Breast epithelium (tissue), 4 donors: ENCODE measurements at places on chromosomes 1 and 21. TPM values are rescaled to one million over a fixed set of nuclear protein-coding genes. Genes with fewer than 3 reads are reported as not detected.

VHLL gene
- not detected for total RNA-seq

RGS8 gene
- total RNA-seq, result not detected

PLA2G2D gene
- not detected for total RNA-seq

GBP2 gene
- 219 TPM for total RNA-seq

SAMD13 gene
- 2.1 TPM for total RNA-seq

LCE1A gene
- total RNA-seq, result not detected

PLPP3 gene
- total RNA-seq, result 127 TPM

CD2 gene
- 3.9 TPM for total RNA-seq

TTC39A gene
- total RNA-seq, result 111 TPM

RGS4 gene
- not detected for total RNA-seq

MTOR gene
- total RNA-seq, result 46.5 TPM

SPATA21 gene
- total RNA-seq, result not detected

CLCA1 gene
- under 0.01 TPM for total RNA-seq

CA6 gene
- not detected for total RNA-seq

EDARADD gene
- total RNA-seq, result 20.3 TPM

DNA sequence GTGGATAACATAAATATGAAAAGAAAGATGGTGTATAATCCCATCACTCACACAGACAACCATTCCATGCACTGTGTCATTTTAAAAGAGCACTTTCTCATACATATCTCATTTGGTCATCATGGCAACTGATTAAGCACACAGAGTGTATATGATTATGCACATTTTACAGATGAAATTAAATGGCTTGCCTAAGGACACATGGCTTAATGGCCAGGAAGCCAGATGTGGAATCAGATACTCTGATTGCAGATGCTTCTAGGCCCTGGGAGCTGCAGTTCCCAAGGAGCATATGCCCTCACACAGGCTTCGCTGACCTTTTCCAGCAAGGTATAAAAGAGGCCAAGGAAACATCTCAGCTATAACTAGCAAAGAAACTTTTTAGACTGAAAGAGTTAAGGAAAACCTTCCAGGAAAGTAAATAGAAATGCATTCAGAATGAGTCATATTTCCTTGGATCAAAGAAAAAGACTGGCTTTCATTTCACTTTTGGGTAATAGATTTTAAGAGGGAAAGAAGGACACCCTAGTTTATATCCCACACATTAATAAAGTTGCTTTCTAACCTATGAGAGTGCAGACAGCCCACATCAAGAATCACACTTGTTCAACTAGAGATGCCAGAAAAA is 19.6 kb upstream of the FAM89A start:
- DNase-seq, result no peak

DNA sequence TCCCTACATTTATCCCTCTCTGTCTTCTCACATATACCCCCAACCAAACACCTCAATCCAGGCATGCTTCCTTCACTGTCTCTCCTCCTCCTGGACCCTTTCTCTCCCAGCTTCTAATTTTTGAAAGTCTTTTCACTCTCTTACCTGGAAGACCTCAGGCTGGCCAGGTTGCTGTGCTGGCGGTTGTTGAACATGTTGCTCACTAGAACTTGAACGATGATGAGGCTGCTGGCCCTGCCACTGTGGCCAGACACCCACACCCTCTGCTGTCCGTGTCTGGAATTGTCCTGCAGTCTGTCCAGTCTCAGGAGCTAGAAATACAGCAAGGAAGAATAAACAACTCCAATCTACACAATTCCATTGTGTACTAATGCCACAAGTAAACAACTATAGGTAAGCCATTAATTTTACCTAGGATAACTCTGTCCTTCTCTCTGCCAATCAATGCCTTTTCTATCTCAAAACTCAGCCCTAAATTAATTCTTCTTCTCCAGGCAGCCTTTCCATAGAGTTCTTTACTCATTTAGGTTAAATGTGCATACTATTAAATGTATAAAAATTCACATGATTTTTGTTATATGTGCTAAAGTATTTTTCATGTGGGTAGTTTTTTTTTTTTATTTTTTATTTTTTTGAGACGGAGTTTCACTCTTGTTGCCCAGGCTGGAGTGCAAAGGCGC is 5.1 kb upstream of the CTSK start:
- DNase-seq, result peak; percentile 73

- DNase-seq, result no peak
Observed at GRCh38 chr1:189597083-189597482, 880.6 kb downstream of the BRINP3 start.

- no peak for DNase-seq
Observed at GRCh38 chr1:244735404-244735803, 82.5 kb downstream of the DESI2 start.

DNA sequence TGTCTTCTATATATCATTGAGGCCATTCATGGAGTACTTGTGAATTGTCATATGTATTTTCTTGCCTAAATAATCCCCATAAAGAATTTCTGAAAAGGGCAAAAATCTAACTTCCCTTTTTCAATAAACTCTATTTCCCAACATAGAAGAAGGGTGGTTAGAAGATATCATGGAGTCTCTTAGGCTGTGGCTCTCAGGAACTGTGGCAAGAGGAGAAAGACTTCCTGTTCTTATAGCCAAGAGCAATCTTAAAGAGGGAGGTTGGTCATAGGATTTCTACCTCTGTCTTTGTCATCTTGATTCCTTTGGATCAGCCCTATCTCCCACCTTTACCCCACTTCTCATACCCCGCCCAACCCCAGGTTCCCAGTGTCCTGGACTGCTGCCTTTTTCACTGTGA is 175.8 kb downstream of the TYW3 start:
- no peak for DNase-seq

GRCh38 chr1:45221716-45222115 is 15.3 kb upstream of the ZSWIM5 start:
- no peak for DNase-seq

DNA sequence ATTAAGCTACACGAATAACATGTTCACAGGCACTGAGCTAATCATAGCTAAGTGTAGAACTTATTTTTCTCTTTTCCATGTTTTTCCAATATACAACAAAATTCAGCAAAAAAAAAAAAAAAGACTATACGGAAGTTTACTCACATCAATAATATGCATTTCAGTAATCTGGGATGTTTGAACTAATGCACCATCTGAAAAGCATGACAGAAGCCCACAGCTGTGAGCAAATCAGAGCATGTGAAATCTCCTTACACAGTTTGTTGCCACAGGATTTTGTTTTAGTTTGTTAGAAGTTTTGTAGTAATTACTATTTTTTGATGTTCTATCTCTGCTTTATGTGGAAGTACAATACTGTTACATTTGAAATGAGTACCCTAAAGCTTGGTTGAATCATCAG is 1051.7 kb downstream of the TTLL7 start:
- no peak for DNase-seq

- DNase-seq, result no peak
Observed at GRCh38 chr1:34213956-34214355, 37.2 kb downstream of the C1orf94 start.

- DNase-seq, result no peak
Observed at GRCh38 chr1:31600641-31601040, 16.8 kb upstream of the HCRTR1 start.

DNA sequence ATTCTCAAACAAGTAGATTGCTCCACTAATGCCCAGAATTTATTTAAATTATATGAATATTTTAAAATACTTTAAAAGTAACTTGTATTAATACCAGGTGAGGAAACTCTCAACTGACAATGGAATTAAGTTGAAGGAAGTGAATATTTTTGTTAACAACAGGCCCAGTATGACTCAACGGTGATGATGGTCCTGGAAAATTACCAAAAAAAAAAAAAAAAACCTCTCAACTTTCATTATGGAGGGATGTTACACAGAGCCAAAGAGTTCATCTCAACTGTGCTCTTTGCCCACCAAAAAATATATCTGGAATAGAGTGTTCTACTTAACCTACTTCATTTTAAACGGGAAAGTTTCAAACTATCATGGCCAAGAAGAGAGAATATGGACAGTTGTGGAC is 28.3 kb downstream of the CFH start:
- DNase-seq, result no peak

DNA sequence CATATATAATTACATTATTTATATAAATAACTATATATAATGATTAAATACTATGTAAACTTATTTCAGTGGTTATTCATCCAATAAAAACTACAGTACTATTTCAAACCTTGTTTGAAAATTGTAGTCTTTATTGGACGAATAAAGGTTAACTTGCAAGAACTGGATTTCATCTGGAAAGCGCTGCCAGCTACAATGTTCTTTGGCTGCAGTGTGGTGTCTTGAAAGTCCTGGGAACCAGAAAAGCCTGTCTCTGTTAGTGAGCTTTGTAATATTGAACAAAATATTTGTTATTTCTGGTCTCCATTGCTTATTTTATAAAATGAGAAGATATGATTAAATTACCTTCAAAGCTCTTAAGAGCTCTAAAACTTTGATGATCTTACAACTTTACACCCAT is 763.6 kb downstream of the ADGRL2 start:
- no peak for DNase-seq

DNA sequence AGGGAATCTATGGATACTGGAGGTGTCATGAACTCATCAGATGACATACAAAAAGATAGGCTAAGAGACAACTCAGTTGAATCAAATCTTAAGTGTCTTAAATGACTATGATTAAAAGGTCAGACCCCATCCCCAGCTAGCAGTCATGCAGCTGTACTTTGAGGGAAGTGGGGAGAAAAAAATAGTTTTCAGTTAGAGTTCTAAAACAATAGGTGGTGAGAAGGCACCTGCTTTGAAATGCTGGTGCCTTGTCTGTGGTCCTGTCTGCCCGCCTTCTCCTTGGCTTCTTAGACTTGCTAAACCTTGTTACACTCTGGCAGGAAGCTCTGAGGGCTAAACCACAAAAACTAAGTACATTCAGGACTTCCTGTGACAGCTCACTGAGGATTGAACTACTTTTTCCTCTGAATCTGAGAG is 15.3 kb downstream of the CD2 start:
- DNase-seq, result no peak

- no peak for DNase-seq
Observed at GRCh38 chr1:27144920-27145661, 9.8 kb downstream of the SLC9A1 start.

DNA sequence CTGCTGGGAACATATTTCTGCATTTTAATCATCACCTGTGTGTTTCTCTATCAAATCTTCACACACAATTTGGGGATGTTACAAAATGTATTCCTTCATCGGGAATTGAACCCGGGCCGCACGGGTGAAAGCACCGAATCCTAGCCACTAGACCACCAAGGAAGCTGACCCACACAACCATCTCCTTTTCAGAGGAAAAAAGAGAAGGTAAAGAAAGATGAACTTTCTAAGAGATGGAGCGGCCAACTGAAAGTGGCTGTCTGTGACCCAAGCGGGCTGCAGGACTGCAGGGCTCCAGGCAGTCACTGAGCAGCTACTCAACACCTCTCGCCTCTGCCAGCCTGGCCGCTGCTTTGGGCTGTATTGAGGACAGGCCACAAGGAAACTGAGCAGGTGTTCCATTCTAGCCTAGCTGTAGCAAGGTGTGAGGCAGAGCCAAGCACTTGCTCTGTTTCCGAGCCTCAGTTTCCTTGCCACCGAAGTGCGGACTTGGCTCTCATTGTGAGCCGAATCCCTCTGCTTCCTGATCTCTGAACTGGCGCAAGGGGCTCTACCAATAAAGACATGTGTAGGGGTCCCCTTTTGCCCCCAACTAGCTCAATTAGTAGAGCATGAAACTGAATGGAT is 156.9 kb upstream of the NBPF11 start:
- DNase-seq, result no peak

GRCh38 chr1:66295803-66296202 is 238.2 kb upstream of the SGIP1 start:
- no peak for DNase-seq

GRCh38 chr1:230760360-230760827 is 13.2 kb downstream of the CAPN9 start:
- no peak for DNase-seq

DNA sequence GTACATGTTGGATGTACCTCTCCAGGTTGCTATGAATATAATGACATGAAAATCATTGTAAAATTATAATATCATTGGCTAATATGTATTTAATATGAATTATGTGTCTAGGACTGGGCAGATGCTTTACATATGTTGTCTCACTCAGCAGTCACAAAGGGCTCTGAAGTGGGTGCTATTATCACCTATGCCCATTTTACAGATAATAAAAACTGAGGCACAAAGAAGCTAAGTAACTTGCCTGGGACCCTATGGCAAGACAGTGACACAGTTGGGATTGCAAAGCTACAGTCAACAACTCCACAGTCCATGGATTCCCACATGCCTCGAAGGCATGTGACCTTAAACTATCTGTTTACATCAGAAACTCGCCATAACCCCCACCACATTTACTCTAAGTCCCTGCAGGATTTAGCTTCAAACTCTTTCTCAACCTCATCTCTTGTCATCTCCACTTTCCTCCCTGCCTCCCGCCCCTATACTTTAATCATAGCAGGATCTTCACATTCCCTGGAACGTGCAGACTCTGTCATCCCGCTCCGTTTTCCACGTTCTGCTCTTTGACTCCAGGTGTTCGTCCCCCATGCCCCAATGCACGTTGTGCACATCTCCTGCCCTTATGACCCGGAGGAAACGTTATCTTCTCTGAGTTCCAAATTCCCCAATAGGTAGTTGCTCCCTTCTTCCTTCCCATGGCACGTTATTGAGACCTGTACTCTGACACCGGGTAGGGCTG is 143.0 kb upstream of the NRIP1 start:
- DNase-seq, result no peak

DNA sequence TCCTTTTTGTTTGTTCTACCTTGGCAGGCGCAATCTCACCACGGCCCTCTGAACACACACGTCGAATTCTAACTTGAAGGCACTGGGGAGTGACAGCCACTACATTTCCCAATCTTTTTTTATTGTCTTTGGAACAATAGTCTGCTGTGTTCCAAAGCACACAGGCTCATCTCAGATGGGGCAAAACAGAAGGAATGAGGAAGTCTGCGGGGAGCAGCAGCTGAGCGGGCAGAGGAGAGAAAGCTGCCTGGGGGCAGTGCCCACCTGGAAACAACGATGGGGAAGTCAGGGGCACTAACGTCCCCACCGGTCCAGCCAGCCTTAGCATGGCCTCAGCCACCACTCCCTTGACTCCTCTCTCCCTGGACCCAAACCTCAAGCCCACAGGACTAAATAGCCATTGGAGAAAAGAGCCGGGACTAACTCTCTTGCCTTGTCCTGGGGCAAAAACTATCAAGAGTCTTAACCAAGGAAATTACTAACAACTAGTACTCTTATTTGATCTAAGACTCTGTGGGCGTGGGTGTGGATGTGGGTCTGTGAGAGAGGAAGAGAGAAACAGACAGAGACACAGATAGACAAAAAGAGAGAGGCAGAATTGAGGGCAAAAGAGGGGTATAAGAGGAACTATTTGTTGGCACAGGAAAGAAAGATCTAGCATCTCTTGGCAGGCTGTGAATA is 34.2 kb downstream of the SYF2 start:
- no peak for DNase-seq

DNA sequence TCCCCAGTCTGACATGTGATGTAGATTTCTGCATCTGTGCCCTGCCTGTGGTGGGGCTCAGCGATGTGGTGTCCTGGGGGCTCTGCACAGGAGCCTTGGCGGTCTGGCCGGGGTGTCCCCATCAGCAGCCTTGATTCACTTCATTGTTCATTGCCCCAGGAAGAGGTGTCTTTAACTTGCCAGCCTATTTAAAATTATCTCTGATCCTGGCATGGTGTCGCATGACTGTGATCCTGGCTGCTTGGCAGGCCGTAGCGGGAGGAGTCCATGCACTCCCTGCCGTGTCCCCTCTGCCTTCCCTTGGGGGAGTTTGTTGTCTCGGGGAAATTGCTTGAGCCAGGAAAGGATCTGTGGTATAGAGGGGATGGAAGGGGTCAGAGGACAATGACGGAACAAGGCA is 59.9 kb downstream of the TRIM11 start:
- no peak for DNase-seq

GRCh38 chr1:85836736-85837135 is 128.5 kb upstream of the ZNHIT6 start:
- DNase-seq, result no peak
